ENCODE measurements at places on chromosomes 2 and 18.

GRCh38 chr2:181310967-181311366 lies 146.2 kb upstream of the ITGA4 start:
- peaks cover 67% of the 10 kb centered on the region for H3K4me1 ChIP-seq
- no peak overlapping the region for H3K4me3 ChIP-seq
- no peak for DNase-seq
- H3K36me3 ChIP-seq: peaks cover 4% of the 10 kb centered on the region
- no peaks in the 10 kb centered on the region for H3K27me3 ChIP-seq

- H3K36me3 ChIP-seq: no peaks in the 10 kb centered on the region
- H3K27ac ChIP-seq: no peak overlapping the region
- no peak overlapping the region for H3K4me3 ChIP-seq
- DNase-seq: no peak
These were observed 118.2 kb downstream of the ZNF516 start for GRCh38 chr18:76376668-76377358.

GRCh38 chr2:189648846-189649509 lies 12.3 kb upstream of the ASNSD1 start:
- DNase-seq: no peak
- H3K4me3 ChIP-seq: no peak overlapping the region
- H3K27ac ChIP-seq: no peak overlapping the region
- H3K4me1 ChIP-seq: no peaks in the 10 kb centered on the region
- H3K27me3 ChIP-seq: no peaks in the 10 kb centered on the region

- no peaks in the 10 kb centered on the region for H3K36me3 ChIP-seq
- DNase-seq: no peak
- H3K27me3 ChIP-seq: peaks cover 28% of the 10 kb centered on the region
- no peak overlapping the region for H3K27ac ChIP-seq
- no peak overlapping the region for H3K4me3 ChIP-seq
These were observed 113.8 kb downstream of the SH3RF3 start for GRCh38 chr2:109242654-109243331.

Data from central memory CD8-positive, alpha-beta T cell (primary cell).